Activated CD8-positive, alpha-beta memory T cell treated with anti-CD3 and anti-CD28 coated beads for 1 hour (primary cell): ENCODE measurements at places on chromosomes 5 and 9.

- no peak for DNase-seq
Observed at GRCh38 chr9:113943112-113944009, 67.3 kb downstream of the ZNF618 start.

DNA sequence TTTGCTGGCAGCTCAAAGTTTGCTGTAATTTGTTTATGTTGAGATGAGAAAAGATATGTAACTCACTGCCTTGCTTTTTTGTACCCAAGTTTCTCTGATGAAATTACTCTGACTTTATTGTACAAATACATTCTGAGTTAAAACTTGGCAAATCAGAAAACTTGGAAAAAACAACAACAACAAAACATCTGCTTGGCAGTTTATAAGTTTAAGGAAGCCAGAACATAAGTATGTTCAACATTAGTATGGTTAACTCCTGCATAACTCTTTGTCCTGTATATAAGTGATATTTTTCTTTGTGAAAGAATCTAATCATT lies 233.1 kb downstream of the MAST4 start:
- DNase-seq, result no peak

- DNase-seq, result no peak
Observed at GRCh38 chr5:134609232-134609851, 23.3 kb downstream of the SAR1B start.

- DNase-seq, result no peak
Observed at GRCh38 chr5:1108865-1109174, 3.0 kb downstream of the SLC12A7 start.

- no peak for DNase-seq
Observed at GRCh38 chr5:114327987-114328386, 33.9 kb upstream of the KCNN2 start.

- no peak for DNase-seq
Observed at GRCh38 chr5:3392306-3392939, 203.2 kb upstream of the IRX1 start.
